OCI-LY7 (cell line): ENCODE measurements at places on chromosomes 1 and 21. TPM values are rescaled to one million over a fixed set of nuclear protein-coding genes. Genes with fewer than 3 reads are reported as not detected.

The SPATA1 gene
- 1.4 and 6.9 TPM in 2 replicates for total RNA-seq

The ADGRL2 gene
- not detected in 2 replicates for total RNA-seq

DNA sequence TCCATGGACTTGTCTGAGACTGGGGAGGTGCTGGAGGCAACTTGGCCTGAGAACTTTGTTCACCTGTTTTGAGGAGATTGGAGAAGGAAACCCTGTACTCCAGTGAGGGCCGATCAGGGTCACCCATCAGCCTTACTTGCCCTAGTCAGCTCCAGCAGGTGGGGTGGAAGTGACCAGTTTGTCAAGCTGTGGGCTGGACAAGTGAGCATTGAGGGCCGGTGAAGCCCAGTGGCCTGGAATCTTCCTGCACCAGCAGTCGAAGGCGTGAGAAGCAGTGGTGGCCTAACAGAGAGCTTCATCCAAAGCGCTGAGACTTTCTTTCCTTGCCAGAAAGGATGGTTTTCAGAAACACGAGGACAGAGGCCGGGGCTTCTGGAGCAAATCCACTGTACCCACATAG, 9.6 kb downstream of the SLC37A1 start:
- no peak for DNase-seq

GRCh38 chr1:223233410-223234169, 90.5 kb upstream of the TLR5 start:
- no peak for DNase-seq
